DND-41 (cell line): ENCODE measurements at places on chromosomes 4 and X.

DNA sequence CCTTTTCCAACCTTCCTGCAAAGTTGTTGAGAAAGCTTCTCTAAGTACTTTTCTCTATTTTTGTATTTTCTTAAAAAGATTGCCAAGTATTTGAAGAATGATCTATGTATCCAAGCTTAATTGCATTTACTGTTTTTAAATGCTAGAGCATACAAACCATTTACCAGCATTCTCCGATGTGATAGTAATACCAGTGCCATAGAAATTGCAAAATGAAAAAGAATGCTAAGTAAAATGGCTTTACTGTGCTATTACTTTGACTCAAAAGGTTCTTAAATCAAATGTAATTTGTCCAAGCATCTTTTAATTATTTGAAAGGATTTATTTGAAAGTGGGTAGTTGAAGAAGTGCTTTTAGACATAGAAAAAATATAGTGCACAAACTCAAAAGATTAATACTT lies 1183.2 kb downstream of the RAPGEF2 start:
- no peak for DNase-seq

DNA sequence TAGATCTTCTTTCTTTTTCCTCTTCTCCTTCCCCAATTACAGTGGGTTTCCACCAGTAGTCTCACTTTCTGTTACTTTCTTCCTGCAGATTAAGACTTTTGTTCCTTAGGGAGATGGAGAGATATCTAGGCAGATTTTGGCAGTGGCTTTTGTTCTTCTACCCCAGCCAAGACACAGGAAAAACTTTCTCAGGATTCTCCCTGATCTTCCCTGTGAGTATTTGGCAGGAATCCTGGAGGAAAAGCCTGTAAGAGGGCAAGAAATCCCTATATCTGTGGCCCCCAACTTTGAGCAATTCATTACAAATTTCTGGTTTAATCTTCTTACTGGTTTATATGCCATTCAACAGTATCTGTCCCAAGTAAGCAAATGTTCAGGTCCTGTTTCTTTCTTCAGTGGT lies 21.9 kb downstream of the SLC9A7 start:
- DNase-seq = no peak

DNA sequence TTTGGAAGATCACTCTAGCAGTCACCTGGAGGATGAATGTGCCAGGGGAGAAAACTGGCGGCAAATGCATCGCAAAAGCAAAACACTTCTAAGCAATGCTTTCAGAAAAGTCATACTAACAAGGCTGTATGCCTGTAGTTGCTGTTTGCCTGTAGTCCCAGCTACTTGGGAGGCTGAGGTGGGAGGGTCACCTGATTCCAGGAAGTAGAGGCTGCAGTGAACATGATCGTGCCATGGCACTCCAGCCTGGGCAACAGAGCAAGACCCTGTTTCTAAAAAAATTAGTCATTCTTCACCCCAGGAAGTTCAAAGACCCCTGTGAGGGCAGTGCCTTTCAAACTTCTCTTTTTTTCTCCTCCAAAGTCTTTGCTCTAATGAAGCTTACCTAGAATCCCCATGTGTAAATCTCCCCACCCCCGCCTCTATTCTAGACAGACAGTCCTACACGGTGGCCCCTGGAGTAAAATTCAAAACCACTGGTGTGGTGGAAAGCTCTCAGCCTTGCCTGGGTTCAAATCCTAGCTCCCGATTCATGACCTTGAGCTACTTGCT lies 5.5 kb downstream of the SOWAHD start:
- no peak for DNase-seq

GRCh38 chrX:108309144-108309543 lies 129.1 kb downstream of the COL4A6 start:
- no peak for DNase-seq

DNA sequence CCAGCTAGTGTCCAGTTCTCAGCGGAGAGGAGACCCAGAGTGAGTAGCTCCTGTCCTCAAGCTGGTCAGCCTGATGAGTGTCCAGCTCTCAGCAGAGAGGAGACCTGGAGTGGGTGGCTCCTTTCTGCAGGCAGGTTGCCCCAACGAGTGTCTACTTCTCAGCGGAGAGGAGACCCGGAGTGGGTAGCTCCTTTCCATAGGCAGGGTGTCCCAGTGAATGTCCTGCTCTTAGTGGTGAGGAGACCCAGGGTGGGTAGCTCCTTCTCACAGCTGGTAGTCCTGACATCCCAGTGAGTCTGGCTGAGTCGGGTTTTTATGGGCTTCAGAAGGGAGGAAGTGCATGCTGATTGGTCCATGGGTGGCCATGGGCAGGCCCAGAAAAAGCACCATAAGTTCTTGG lies 55.7 kb upstream of the NUDT6 start:
- DNase-seq = peak; percentile 29

GRCh38 chr4:13966231-13967195 lies 339.0 kb upstream of the BOD1L1 start:
- DNase-seq = no peak

DNA sequence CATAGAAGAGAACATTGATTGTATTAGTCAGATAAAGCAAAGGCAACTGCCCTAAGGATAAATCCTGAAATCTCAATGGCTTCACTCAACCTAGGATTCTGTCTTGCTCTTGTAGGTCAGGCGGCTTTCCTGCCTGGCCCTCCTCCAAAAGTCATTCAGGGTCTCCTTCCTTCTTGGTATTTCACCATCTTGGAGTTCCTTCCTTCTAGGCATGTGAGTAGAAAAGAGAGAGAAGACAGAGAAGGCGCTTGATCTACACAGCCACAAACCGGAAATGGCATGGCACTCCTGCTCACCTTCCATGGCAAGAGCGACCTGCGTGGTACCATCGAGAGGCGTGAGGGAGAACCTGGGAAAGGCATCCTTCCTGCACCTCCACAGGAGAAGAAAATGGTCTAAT lies 45.3 kb upstream of the HELT start:
- DNase-seq = no peak

- DNase-seq = no peak
Observed at GRCh38 chr4:153451911-153452657, 14.1 kb upstream of the TMEM131L start.
